ENCODE measurements at places on chromosomes 7 and 10.

DNA sequence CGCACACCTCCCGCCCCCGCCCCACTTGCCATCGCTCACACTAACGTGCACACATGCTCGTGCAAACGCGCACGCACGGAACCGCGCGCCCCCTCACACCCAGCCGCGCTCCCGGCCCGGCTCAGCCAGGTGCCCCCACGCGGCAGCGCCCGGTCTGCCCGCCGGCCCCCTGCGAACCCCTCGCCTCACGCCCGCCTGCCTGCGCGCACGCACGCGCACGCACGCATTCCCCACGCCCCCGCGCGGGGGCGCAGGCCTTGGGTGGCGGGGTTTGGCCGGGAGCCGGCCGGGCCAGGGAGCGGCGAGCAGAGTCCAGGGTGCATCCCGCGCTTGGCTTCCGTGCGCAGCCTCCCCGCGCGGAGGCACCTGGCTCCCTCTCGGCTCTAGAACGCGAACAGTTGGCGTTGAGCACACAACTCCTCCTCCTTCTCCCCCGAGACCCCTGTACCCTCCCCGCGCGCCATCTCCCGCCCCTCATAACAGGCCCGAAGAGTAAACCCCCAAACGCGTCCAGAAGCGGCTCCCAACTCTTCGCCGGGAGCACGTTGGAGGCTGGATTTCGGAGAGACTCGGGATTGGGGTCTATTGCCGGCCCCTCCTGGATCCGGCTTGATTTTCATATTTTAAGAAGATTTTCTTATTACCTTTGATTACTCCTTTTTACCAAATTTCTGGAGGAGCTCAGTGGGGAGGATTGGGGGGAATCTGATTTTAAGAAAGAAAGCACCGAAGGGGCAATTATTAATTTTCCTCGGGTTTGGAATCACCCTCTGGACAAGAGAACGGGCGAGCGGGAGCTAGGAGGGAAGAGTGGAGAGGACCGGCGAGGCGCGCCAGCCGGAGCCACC, 527 bp upstream of the SORCS3 start:
- DNase-seq: no peak

GRCh38 chr10:112059220-112059619, 124.3 kb downstream of the GPAM start:
- no peak for DNase-seq

DNA sequence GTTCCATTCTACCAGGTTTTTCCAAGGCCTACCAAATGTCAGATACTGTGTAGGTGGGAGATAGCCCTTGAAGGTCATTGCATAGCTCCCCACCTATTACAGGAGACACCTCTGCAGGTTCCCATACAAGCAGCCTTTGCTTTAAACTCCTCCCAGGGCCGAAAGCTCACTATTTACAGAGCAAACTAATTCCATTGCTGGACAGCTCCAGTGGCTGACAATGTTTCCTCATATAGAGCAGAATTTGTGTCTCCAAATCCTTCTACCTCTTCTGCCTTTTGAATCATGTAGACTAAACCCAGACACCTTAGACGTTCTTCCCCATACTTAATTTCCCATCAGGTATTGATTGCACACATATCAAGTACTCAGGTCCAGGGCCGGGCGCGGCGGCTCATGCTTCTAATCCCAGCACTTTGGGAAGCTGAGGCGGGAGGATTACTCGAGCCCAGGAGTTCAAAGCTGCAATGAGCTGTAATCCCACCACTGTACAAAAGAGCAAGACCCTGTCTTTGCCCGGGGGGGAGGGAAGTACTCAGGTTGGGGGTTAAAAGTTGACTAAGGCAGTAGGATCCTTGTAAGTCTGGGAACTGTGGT, 2.1 kb downstream of the CNNM1 start:
- no peak for DNase-seq

DNA sequence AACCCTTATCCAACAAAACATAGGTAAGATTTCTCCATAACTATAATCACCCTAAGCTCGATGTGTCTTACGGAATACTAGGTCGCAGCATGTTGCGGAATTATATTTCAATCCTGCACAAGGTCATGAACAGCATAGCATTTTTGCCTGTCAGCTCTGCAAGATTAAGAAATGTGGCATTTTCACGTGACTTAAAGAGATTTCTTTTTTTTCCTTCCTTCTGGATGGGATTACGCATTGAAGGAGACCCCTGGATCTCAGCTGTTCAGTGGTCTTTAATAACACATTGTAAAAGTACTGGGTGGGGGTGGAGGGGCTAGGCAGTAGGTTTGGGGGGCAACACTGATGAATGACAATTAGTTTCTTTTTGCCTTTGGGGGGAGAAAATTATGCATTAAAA, 106.7 kb downstream of the CUBN start:
- no peak for DNase-seq

GRCh38 chr10:119095640-119096039, 8.3 kb upstream of the DENND10 start:
- DNase-seq: no peak

DNA sequence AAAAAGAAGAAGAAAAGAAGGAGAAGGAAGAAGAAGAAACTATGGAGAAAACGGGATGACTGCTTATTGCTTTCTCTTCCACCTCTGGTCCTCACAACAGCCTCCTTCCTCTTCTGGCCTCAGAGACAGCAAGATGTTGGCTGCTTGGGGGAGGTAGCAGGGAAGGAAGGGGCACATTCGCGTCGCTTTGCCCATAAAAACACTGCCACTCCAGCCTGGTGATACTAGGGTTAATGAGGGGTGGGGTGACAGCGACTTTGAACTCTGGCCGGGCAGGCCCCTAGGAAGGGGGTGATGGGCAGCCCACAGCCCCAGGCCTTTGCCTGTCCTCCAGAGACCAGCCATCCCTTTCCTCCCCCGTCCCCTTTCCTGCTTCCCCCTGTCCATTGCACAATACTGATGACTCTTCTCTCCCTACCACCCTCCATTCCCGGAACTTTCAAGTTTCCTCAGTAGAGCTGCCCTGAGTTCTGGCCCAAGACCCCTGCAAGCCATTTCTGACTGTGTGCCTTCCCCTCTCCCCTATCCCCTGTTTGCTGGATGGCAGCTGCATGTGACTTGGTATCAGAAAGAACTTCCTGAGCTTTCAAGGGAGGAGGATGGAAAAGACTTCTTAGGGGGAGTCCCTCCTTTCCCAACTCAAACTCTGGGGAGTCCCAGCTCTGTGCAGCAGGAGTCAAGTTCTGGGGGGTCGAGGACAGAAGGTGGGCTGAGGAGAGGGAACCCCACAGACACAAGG, 2.2 kb upstream of the CUEDC2 start:
- no peak for DNase-seq

GRCh38 chr7:153107826-153108225, 348.3 kb downstream of the ACTR3B start:
- DNase-seq: no peak

- DNase-seq: no peak
These were observed 284.7 kb upstream of the SHH start for GRCh38 chr7:156096771-156097538.

DNA sequence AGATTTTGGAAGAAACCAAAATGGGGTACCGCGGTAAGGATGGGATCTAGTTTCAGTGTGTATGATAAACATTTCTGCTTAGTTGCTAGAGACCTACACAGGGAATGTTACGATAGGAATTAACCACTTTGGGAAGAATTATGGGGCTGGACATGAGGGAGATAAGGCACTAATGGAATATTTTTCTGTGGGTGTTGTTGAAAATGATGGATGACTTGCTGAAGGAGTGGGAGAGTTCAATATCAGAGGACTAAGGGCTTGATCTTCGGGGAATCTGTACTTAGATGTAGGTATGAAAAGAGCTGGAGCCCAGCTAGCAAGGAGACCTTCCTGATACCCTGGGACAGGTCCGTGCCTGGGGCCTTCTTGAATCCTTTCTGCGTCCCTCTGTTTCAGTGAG, 303.7 kb downstream of the EXOC4 start:
- no peak for DNase-seq

GRCh38 chr7:36264913-36265516, 112.0 kb downstream of the EEPD1 start:
- DNase-seq: no peak

DNA sequence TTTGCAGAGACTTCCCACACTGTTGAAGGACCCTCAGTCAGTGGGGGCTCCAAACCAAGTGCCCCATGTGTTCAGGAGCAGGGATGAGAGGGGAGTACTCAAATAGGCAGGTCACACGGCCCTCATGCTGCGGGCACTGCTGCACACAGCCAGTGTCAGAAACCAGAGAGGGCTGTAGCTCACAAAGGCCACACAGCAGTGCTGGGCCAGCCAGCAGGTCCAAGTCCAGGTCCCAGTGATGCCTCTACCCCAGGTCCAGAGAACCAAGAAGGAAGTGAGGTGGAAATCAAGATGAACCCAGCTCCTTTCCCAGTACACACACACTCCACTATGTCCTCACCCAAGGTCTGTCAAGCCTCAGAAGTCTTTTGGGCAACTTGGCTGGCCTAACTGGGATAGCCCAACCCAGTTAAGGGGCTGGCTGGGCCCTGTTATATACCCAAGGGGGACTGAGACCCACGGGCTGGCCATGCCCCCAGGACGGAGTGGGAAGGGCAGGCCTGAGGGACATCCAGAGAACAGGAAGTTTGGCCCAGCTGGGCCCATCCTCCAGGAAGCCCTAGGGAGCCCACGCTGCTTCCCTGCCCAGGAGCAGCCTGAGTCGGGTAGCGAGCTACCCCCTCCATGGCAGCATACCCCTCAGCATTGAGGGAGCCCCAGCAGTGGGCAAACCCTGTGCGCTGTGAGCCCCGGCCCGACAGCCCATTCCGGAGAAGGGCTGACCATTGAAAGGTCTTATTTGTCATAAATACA, 24.3 kb downstream of the GRID1 start:
- no peak for DNase-seq

DNA sequence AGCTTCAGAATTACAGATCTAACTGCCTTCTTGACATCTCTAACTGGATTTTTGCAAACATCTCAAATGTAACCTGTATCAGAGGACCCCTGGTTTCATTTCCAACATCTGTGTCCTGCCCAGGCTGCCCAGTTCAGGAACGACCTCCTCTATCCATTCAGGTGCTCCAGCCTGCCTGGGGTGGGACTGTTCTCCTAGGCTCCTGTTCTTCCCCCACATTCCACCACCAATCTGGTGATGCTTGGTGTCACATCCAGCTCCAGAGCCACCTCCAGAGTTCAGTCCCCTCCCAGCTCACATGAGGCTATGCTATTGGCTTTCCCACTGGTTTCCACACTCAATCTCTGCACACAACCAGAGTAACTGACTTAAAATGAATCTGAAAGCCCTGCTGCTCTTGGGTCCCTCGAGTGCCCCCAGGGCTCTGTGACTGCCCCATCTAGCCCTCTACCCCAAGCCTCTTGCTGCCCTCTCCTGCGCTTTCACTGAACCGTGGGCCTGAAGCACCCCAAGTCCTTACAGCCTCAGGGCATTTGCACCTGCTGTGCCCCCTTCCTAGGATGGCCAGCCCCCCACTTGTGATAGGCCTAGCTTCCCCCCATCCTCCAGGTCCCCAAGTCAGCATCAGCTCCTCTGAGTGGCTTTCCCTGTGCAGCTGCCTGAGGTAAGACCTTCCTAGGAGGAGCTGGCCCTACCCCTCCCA, 46.1 kb downstream of the PPIF start:
- DNase-seq: no peak

DNA sequence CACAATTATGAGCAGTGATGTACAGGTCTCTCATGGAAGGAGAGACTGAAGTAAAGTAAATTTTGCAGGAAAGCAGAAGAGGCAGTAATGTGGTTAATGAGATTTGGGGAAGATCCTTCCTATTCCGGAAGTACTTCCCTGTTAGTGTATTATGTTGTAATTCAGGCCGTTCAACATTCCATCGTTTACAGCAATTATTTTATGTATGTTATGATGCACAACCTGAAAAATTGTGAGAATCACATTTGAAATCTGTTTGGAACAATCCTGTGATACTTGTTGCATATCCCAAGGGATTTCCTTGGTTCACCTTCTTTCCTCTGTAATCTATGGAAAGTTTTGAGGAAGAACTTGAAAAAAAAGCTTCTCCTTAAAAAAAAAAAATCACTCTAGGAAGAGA, 247.8 kb downstream of the SEMA3A start:
- no peak for DNase-seq

DNA sequence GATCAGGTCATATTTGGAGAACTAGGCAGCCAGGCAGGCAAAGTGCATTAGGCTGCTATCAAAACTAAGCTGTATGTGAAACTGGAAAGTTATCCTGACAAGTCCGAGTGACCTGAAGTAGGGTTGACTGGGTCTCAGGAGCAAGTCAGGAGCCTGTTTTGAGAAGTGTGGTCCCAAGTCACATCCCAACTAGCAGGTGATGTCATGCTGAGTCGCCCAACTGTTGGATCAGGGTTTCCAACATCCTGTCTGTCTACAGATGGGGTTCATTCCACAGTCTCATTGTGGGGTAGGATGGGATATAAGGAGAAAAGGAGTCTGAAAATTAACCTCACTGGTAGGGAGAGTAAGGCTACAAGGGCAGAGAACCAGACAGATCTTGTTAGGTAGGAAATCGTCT, 27.0 kb downstream of the SLC26A4 start:
- no peak for DNase-seq

DNA sequence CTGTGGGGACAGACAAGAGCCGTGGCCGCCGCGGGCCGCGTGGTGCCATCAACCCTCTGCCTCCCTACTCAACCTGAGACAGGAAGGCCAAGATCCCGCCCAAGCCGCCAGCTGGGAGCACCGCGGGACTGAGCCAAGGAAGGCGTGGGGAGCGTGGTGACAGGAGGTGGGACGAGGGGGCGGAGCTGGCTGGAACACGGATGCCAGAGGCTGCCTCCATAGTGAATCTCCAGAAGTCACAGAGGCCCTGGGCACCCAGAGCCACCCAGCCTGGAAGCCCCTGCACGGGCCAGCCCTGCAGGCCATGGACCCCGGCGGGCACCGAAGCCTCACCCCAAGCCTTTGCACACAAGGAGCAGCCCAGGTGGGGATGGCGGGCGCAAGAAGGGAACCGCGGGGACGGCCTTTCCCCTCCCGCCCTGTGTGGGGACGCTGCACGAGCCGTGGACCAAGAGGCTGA, 18.1 kb upstream of the DPYSL4 start:
- no peak for DNase-seq

DNA sequence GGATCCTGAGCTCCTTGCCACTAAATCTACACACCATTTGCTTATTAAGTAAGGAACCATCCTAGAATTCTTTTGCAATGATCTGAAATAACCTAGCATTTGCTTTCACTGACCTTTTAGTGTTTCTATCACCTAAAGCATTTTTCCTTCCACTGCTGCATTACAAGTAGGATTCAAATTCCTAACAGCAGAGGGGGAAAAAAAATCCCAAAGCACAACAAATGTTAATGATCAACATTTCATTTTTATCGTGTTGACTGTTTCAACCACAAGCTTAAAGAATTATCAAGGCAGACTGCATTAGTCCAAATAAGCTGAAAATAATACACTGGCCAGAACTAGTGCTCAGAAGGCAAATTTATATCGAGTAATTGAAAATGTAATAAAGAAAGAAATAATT, 174.7 kb upstream of the TCF7L2 start:
- no peak for DNase-seq

Data from DMS 273 treated with DMSO at 0.1 percent for 48 hours (cell line).